ENCODE measurements at places on chromosomes 6 and 20. TPM values are rescaled to one million over a fixed set of nuclear protein-coding genes. Genes with fewer than 3 reads are reported as not detected.

- DNase-seq, result peak; percentile 20
Measured at GRCh38 chr6:136920671-136921380, 1.3 kb upstream of the SLC35D3 start.

OVOL2 gene
- total RNA-seq, result not detected

DNA sequence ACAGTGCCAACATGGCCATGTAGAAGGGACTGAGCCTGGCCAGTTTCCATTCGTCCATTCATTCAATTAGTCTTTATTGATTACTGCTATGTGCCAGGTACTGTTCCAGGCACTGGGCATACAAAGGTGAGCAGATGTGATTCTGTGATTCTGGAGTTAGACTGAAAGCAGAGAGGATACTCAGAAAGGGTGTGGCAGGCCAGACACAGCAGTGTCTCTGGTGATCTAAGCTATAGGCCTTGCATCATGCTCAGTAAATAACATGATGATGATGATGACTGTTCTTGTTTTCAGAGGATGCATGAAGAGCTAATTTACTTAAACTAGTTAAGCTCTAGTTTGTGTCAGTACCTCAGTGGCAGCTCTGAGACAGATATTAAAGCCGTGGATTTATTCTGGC lies 31.4 kb upstream of the FUCA2 start:
- DNase-seq, result no peak

GUCA1A gene
- total RNA-seq, result not detected

FAXC gene
- total RNA-seq, result 3.5 TPM

ENPP3 gene
- 0.54 TPM for total RNA-seq

GRCh38 chr20:63733117-63733516 lies 3.3 kb upstream of the LIME1 start:
- no peak for DNase-seq

- DNase-seq, result no peak
Measured at GRCh38 chr6:135869857-135870256, 18.4 kb downstream of the PDE7B start.

- DNase-seq, result peak; percentile 68
Measured at GRCh38 chr20:23193801-23194384, 107.8 kb upstream of the CD93 start.

- DNase-seq, result peak; percentile 74
Measured at GRCh38 chr6:11307226-11307625, 74.8 kb upstream of the NEDD9 start.

DNA sequence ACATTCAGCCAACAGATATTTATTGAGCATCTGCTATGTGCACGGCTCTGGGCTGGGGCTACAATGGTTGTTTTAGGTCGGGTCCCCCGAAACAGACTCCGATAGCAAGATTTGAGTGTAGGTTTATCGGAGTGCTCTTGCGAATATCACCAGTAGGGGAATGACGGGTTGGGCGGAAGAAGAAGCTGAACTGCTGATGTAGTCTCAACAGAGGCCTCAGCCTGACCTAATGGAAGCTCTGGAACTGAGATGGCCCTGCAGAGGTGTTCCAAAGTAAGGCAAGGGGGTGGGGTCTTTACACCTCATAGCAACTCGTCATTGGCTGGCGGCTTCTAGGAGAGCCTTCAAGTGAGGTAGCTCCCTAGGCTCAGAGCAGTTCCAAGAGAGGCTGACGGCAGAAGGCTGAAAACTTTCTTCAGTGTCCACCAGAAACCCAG lies 1.1 kb downstream of the L3MBTL1 start:
- no peak for DNase-seq

Data from M059J (cell line).